ENCODE measurements at places on chromosomes 6 and 20.

GRCh38 chr20:9279918-9280401 is 211.1 kb downstream of the PLCB4 start:
- DNase-seq = no peak

- DNase-seq = no peak
Observed at GRCh38 chr6:121838842-121839241, 403.4 kb downstream of the GJA1 start.

GRCh38 chr20:33062105-33062824 is 8.6 kb downstream of the BPIFB3 start:
- no peak for DNase-seq

GRCh38 chr20:53154540-53154939 is 182.4 kb downstream of the TSHZ2 start:
- DNase-seq = no peak

- DNase-seq = peak; percentile 92
Observed at GRCh38 chr6:142944124-142945048, 590 bp downstream of the HIVEP2 start.

GRCh38 chr20:52622081-52622480 is 350.1 kb upstream of the TSHZ2 start:
- DNase-seq = no peak

DNA sequence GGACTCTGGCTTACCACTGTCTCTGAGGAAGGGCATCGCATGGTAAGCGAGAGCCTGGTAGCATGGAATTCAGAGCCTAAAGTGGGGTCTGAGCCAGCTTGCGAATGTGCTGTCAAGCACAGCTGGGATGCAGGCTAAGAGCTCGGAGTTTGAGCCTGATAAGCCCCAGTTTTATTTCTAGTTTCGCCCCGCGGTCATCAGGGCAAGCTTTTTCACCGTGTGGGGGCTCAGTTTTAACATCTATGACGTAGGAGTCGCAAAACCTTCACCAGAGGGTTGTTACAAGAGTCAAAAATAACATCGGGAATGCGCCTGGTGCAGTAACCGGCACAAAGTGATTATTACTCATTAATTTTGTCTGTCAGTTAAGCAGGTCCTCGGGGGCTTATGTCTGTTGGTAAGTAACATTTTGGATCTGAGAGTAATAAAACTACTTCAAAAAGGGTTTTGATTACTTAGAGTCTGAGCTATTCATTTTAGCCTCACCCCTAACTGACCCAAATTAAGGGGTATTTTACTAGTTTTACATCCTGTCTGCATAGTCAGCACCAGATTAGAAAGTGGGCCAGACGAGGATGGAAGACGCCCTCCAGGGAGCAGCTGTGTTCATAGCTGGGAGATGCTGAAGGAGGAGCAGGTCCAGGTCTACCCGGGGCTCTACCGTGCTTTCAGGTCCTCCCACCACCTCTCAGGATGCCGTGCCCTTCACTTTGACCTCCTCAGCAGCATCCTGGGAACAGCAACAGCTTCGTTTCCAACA is 29.7 kb downstream of the SLC22A23 start:
- no peak for DNase-seq

DNA sequence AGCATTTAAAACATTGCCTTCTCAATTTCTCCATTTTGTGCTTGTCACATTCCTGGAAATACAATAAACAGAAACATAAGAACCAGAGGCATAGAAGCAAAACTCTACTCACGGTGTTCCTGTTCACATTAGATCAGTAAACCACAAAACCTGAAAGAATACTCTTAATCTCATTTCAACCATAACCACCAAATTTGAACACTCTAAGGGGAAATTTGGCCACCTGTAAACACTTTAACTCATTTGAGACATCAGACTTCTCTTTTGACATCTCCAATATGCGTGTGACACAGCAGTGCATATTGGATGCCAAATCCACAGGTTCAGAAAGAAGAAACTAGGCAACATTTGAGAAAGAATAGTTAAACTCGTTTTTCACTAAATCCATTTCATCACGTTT is 153.8 kb upstream of the IRAK1BP1 start:
- DNase-seq = no peak

- DNase-seq = no peak
Observed at GRCh38 chr6:119934816-119935215, 585.3 kb upstream of the MAN1A1 start.

- no peak for DNase-seq
Observed at GRCh38 chr20:61123751-61124368, 128.2 kb upstream of the CDH4 start.

GRCh38 chr6:108838101-108838717 is 10.0 kb upstream of the ARMC2 start:
- no peak for DNase-seq

- DNase-seq = no peak
Observed at GRCh38 chr6:84026721-84027164, 6.8 kb upstream of the MRAP2 start.

GRCh38 chr6:96013531-96013930 is 2.2 kb upstream of the FUT9 start:
- no peak for DNase-seq

DNA sequence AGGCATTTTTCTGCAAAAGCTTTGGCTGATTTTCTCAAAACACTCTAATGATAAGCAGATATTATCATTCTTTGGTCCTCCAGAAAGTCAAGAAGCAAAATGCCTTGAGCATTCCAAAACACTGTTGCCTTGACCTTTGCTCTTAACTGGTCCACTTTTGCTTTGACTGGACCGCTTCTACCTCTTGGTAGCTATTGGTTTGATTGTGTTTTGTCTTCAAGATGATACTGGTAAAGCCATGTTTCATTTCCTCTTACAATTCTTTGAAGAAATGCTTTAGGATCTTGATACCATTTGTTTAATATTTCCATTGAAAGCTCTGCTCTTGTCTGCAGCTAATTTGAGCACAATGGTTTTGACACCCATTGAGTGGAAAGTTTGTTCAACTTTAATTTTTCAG is 35.6 kb upstream of the SDHAF4 start:
- DNase-seq = no peak
